ENCODE measurements at places on chromosomes 7 and 10. TPM values are rescaled to one million over a fixed set of nuclear protein-coding genes. Genes with fewer than 3 reads are reported as not detected.

DNA sequence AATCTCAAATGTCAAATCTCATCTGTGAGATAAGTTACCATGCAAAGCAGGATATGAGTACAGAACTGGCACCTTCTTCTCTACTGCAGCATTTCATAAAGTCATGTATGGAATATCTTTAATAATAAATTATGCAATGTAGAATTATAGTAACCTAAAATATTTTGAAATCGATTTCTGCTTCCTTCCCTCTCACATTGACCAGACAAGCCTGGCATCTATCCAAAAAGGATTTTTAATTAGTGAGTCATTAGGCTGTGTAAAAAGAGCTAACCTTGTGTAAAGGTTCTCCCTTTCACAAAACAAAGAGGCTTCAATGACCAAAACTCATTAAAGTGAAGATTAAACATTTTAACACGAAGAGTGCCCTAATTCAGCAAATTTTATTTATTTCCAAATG, 48.8 kb upstream of the EXOC6 start:
- no peak for DNase-seq
- H3K4me3 ChIP-seq, result no peak overlapping the region
- no peak overlapping the region for H3K27ac ChIP-seq
- H3K4me1 ChIP-seq, result no peaks in the 10 kb centered on the region
- no peaks in the 10 kb centered on the region for H3K27me3 ChIP-seq
- H3K36me3 ChIP-seq, result no peaks in the 10 kb centered on the region

DNA sequence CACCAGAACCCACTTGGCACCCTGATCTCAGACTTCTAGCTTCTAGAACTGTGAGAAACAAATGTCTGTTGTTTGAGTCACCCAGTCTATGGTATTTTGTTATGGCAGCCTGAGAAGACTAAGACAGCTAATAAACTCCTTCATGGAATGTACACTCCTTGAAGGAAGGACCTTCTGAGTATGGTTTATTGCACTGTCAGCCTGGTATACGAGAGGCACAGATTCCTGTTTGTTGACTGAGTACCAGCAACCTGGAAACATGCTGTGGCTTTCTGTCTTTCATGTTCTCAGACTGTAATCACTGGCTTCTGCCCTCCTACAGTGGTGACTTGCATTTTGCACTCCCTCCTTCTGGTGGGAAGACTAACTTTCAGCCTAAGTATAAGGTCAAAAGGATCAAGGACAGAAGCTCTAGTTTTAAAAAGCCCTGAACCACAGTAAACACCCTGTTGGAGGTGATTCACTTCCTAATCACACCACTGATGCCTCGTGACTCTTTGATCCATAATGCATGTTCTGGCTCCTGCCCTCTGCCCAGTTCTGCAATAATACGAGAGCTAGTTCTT, 319.0 kb upstream of the NPSR1 start:
- H3K27ac ChIP-seq, result no peak overlapping the region
- H3K27me3 ChIP-seq, result no peaks in the 10 kb centered on the region
- H3K4me1 ChIP-seq, result no peaks in the 10 kb centered on the region
- H3K4me3 ChIP-seq, result no peak overlapping the region
- H3K36me3 ChIP-seq, result no peaks in the 10 kb centered on the region

DNA sequence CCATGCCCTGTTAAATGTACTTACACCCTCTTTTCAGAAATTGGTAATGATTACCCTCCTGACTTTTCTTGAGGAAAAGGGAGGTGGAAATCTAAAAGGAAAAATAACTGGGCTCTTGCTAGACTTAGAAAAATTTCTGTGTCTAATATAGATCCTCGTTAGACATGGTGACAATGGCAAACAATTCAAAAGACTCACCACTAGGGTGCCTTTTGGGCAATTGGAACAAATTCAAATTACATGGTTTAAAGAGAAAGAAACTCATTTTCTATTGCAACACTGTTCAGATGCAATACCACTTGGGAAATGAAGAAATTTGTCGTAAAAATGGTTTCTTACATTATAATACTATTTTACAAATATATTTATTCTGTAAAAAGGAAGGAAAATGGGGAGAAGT, 950.1 kb downstream of the GRM8 start:
- no peaks in the 10 kb centered on the region for H3K36me3 ChIP-seq
- H3K27ac ChIP-seq, result no peak overlapping the region
- no peak overlapping the region for H3K4me3 ChIP-seq
- DNase-seq, result no peak
- H3K4me1 ChIP-seq, result no peaks in the 10 kb centered on the region
- H3K27me3 ChIP-seq, result no peaks in the 10 kb centered on the region

GRCh38 chr7:77202481-77202976, 2.9 kb upstream of the FGL2 start:
- no peaks in the 10 kb centered on the region for H3K36me3 ChIP-seq
- DNase-seq, result no peak
- no peaks in the 10 kb centered on the region for H3K27me3 ChIP-seq
- peaks cover 41% of the 10 kb centered on the region for H3K4me1 ChIP-seq
- no peak overlapping the region for H3K4me3 ChIP-seq

GRCh38 chr7:106377847-106378361, 93.1 kb upstream of the NAMPT start:
- no peak overlapping the region for H3K27ac ChIP-seq
- H3K27me3 ChIP-seq, result no peaks in the 10 kb centered on the region
- DNase-seq, result no peak
- no peaks in the 10 kb centered on the region for H3K4me1 ChIP-seq
- H3K4me3 ChIP-seq, result no peak overlapping the region

- no peaks in the 10 kb centered on the region for H3K27me3 ChIP-seq
- no peak for DNase-seq
- H3K4me1 ChIP-seq, result no peaks in the 10 kb centered on the region
Observed at GRCh38 chr10:112739592-112740353, 210.3 kb upstream of the TCF7L2 start.

DNA sequence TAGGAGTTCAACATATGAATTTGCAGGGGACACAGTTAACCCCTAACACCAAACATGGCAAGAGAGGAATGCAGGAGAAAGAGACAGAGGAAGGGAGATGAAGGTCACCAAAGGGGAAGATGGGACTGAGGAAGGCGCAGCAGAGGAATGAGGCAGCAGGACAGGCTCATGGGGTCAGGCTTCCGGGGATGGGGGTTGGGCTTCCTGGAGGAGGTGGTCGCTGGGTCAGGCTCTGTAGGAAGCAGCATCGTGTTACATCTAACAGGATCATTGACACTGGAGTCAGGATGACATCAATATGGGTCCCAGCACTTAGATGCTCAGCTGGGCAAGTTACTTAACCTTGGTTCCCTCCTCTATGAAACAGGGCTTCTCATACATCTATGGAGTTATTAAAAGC, 113.2 kb downstream of the NPTX2 start:
- no peaks in the 10 kb centered on the region for H3K36me3 ChIP-seq
- no peak overlapping the region for H3K4me3 ChIP-seq
- no peak overlapping the region for H3K27ac ChIP-seq
- DNase-seq, result no peak
- no peaks in the 10 kb centered on the region for H3K4me1 ChIP-seq
- no peaks in the 10 kb centered on the region for H3K27me3 ChIP-seq

DNA sequence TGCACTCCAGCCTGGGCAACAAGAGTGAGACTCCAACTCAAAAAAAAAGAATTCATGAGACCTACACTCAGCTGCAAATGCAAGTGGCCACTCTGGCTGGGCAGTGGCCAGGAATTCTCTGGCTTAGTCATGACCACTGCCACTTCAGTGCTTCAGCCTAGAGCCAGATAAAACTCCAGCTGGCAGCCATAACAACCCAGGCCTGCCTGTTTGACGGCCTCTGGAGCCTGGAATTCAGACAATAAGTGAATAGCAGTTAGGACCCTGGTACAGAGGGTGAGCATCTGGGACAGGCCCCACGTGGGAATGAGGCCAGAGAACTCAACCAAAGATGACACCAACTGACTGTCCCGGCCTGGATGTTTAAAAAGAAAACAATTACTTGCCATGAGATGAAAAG, 18.9 kb downstream of the RCC1L start:
- H3K4me3 ChIP-seq, result no peak overlapping the region
- no peaks in the 10 kb centered on the region for H3K27me3 ChIP-seq
- peaks cover 69% of the 10 kb centered on the region for H3K36me3 ChIP-seq
- H3K4me1 ChIP-seq, result no peaks in the 10 kb centered on the region

- H3K36me3 ChIP-seq, result peaks cover 25% of the 10 kb centered on the region
- no peaks in the 10 kb centered on the region for H3K27me3 ChIP-seq
- H3K4me1 ChIP-seq, result peaks cover 55% of the 10 kb centered on the region
- DNase-seq, result no peak
- no peak overlapping the region for H3K4me3 ChIP-seq
- H3K27ac ChIP-seq, result no peak overlapping the region
Observed at GRCh38 chr7:131011976-131012375, 278.0 kb upstream of the KLF14 start.

- no peak overlapping the region for H3K4me3 ChIP-seq
- no peaks in the 10 kb centered on the region for H3K36me3 ChIP-seq
- DNase-seq, result no peak
- H3K27me3 ChIP-seq, result no peaks in the 10 kb centered on the region
- no peaks in the 10 kb centered on the region for H3K4me1 ChIP-seq
Observed at GRCh38 chr10:104892879-104893617, 252.0 kb downstream of the SORCS3 start.

C7orf25 gene
- total RNA-seq, result 7.5 TPM

DGKB gene
- not detected for total RNA-seq

STYXL1 gene
- 15.2 TPM for total RNA-seq

EN2 gene
- not detected for total RNA-seq

MIOS gene
- total RNA-seq, result 48.7 TPM

EPO gene
- not detected for total RNA-seq
